ENCODE measurements at places on chromosomes 3 and 15. TPM values are rescaled to one million over a fixed set of nuclear protein-coding genes. Genes with fewer than 3 reads are reported as not detected.

CCR1 gene
- polyA plus RNA-seq = 1.7 TPM

AADAC gene
- polyA plus RNA-seq = 0.21 TPM

GABRR3 gene
- not detected for polyA plus RNA-seq

NAA50 gene
- polyA plus RNA-seq = 164 TPM

- no peak for DNase-seq
Measured at GRCh38 chr15:71654720-71655174, 155.6 kb upstream of the NR2E3 start.

Data from left renal pelvis (tissue), 4 donors.